ENCODE measurements at places on chromosomes 6 and 20.

- no peak for DNase-seq
Measured at GRCh38 chr6:149450679-149451375, 34.0 kb downstream of the ZC3H12D start.

- no peak for DNase-seq
Measured at GRCh38 chr20:63821811-63822210, 9.3 kb downstream of the ZBTB46 start.

DNA sequence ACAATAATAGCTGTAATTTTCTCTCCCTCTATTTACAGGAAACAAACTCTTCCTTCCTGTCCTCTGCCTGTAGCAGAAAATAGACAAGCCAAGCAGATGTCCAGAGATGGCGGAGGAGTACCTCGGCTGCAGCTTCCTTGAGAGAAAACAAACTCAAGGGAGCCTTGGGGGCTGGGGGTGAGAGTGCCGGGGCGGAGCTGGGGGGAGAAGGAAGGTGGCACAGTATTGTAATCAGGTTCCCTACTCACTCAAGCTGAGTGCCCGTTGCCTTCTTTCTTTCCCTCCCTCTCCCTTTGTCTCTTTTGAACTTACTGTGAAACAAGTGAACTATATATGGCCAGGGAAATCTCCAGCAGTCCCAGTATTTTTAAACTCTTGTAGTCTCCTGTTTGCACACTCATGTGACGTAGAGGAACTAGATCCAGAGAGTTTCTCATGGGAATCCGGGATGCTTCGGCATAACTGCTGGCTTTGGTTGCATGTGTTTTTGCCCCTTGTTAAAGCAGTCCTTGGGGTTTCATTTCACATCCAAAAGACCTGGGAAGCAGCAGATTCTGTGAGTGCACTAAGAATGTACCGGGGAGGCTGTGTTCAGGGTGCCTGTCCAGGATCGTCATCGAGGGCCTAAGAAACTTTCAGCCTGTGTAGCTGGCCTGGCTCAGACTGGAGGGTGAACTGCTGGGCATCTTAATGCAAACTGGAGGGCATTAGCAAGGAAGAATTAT, 44.6 kb upstream of the HDDC2 start:
- DNase-seq = peak; percentile 7

DNA sequence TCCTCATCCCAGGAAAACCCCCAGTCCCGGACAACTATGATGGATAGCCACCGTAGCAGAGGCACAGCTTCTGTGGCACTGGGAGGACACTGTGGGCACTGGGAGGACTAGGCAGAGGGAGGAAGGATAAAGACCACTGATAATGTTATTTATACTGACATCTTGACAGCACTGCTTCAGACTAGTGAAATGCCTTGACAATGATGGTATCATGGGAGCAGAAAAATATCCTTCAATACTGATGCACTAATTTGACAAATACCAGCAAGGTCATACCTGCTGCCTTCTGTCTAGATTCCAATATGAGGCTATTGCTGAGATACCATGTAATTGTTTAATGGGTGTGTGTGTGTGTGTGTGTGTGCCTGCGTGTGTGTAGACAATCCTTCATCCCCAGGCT, 148.6 kb downstream of the PHACTR1 start:
- no peak for DNase-seq

DNA sequence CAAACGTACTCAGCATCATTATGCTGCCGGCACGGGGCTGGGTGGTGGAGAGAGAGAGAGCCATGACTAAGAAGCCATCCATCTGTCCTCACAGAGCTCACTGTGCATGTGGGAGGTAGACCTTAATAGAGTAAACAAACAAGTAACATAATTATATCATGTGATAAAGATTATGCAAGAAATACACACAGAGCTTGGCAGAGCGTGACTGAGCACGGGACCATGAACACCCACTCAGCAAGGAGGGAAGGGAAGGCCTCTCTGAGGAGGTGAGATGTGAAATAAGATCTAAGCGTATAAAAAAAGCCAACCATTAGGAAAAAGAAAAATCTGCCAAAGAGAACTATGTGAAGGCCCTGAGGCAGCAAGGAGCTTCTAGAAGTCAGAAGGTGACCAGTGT, 207.5 kb downstream of the PTPRT start:
- DNase-seq = no peak

- DNase-seq = no peak
Measured at GRCh38 chr6:108563292-108563691, 2.6 kb downstream of the FOXO3 start.

DNA sequence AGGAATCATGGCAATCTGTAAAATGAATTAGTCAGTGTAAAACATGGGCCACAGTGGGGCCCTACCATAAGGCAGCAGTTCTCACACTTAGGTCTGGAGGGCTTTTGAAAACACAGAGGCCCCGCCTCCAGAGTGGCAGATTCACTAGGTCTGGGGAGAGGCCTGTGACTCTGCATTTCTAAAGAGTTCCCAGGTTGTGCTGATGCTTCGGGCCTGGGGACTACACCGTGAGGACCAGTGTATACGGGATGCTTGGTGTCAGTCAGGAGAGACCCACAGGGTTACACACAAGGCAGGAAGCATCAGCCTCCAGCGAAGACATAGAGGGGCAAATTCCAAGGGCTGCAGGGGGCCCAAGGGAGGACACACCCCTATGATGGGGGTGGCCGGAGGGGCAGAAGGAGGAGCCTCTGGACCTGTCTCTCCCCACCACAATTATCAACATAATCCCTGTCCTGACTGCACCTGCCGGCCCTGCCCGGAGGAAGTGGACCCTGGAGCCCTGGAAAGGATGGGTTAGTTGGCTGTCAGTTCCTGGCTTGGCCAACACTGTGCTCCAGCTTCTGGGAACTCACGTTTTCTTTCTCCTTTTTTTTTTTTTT, 46.7 kb downstream of the FGD2 start:
- DNase-seq = no peak

DNA sequence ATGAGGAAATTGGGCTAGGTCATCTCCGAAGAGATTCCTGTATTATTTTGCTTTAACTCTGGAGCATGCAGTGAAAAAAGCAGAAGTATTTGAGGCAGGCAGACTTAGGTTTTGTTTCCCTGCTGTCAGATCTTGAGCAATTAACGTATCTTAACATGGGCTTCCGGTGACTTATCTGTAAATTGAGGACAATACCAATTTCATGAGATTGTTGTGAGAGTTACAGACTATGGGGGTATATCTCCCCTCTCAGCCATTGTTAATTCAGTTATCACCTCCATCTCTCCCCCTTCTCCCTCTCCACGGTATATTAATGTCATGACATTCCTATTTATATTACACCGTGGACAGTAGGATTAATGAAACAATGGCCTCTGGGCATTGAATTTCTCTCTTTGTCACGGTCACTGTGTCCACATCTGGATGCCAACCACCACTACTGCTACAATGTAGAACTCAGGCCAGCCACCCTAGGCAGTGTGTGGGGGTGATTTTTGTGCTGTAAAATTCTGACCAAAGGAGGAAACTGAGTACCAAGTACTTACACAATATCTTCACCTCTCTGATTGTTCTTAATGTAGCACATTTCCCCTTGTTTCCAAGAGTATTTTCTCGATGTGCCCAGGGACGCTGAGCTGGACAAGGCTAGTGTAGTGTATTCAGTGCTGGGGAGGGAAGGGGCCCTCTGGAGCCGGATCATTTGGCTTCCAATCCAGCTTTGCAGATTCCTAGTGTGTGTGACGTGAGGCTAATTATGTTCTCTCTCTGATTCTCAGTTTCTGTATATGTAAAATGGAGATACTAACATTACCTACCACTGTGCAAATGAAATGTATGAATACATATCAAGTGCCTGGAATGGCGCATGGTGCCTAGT, 77.2 kb downstream of the GCNT2 start:
- DNase-seq = no peak

- DNase-seq = no peak
Measured at GRCh38 chr20:46127396-46128010, 9.4 kb downstream of the CD40 start.

DNA sequence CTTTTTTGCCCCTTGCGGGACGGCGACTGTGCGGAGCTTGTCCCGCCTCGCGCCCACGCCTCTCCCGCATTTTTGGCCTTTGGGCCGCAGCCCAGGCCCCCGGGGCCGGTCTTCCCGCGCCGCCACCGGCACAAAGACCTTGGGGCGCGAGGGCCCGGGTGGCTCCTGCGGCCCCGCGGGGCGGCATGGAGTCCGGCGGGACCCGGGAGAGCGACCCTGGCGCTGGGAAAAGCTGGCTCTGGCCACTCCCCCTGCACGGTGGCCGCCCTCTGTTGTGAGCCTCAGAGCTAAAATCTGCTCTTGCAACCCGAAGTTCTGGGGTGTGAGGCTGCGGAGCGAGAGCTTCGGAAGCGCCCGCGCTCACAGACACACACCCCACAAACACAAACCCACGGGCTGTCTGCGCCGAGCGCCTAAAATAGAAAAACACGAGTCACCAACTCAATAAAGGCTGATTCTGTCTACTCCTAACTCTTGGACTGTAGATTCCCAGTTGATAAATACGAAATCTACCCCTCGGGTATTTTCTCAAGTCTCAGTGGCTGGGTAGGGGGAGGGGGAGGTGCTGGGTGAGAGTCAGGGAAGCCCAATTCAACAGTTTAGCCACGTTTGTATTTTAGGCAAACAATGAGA, 496 bp upstream of the BEND3 start:
- DNase-seq = peak; percentile 26

- no peak for DNase-seq
Measured at GRCh38 chr6:107654764-107655163, 164.8 kb downstream of the SOBP start.

- DNase-seq = no peak
Measured at GRCh38 chr6:37867756-37868446, 48.4 kb downstream of the ZFAND3 start.

All from kidney capillary endothelial cell (primary cell).